ENCODE measurements at places on chromosomes 5 and 9.

DNA sequence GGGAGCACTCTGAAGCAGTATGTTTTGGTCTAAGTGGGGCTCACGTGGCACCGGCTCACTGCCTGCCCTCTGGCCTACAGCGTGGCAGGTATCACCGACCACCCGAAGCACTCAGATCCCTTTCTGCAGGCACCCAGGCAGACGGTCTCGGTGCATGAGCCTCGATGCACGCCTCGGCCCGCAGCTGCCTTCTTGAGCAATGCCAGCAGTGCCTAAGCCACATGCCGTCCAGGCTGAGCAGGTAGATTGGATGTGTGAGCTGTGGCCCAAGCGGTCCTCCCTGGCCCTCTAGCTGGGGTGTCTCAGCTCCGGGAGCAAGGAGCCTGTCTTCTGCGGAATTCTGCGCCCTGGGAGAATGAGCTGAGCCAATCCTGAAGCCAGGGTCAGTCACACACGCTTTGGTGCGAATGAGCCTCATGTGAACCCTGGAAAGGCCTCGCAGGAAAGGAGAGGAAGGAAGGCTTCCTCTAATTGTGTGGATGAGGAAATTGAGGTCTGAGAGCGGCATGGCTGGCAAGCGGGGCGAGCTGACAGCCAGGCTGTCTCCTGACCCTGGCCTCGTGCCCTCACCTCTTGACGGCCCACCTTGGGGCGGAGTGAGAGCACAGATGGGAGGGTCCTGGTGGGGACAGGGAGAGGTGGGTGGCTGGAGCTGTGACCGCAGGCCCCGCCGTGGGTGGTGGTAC lies 14.4 kb downstream of the RXRA start:
- DNase-seq: no peak

GRCh38 chr9:32968101-32969011 lies 33.1 kb downstream of the APTX start:
- peak; percentile 80 for DNase-seq

- no peak for DNase-seq
Measured at GRCh38 chr5:90279091-90279490, 130.5 kb downstream of the CETN3 start.

- DNase-seq: no peak
Measured at GRCh38 chr9:35322075-35322885, 160.5 kb downstream of the UNC13B start.

- no peak for DNase-seq
Measured at GRCh38 chr9:109423877-109424276, 74.2 kb downstream of the PTPN3 start.

DNA sequence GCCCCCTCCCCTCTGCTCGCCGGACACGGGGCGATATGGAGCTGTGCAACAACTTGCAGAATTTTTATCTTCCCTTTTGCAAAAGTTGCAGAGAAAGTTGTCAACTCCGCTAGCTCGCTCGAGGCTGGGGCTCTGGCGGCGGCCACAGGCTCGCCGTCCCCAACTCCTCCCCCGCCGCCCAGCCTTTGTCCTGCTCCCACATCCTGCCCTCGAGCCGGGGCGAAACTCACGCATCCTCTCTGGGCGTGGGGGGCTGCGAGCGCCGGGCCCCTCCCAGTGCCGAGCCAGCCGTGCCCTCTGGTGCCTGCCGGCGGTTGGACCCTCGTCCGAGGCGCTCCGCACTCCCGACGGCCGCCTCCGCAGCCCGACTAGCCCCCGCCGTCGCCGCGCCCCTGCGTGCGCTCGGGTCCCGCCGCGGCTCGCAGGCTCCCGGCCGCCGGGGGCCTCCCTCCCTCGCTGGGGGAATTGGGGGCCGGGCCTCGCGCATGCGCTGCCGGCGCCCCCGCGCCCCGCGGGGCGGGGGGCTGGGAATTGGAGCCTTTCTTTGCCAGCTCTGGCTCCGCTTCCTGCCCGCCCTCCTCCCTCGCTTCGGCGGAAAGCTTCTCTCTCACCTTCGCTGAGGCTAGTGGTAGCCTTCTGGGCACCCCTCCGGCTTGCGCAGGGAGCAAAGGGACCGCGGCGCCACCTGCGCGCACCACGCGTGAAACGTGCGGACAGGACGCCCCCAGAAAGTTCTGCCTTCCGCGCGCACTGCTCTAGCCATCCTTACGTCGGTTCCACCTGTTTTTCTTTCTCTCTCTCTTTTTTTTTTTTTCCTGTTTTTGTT lies at the start of gene CCNJL:
CCNJL (minus strand) TSS at position 431 of the 826 bp plus-strand sequence. CDS start 641 bp downstream, outside the sequence.
- no peak for DNase-seq

DNA sequence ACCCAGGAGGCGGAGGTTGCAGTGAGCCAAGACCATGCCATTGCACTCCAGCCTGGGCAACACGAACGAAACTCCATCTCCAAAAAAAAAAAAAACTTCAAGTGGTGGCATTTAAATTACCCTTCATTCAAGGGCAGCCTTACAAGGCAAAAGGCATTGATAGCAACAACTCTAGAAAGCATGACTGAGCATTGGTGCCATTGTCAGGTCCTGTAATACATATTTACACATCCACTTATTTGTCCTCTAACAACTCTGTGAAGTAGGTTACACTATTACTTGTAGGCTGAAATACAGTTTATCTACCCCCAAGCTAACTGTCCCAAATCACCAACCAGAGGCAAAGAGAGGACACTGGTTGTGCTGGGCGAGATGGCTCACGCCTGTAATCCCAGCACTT lies 52.7 kb upstream of the LARP1 start:
- DNase-seq: no peak

GRCh38 chr9:137665226-137665625 lies 46.4 kb downstream of the EHMT1 start:
- DNase-seq: no peak

GRCh38 chr9:99259231-99259918 lies 37.3 kb downstream of the SEC61B start:
- no peak for DNase-seq

- no peak for DNase-seq
Measured at GRCh38 chr9:131319486-131319885, 30.0 kb downstream of the PLPP7 start.

DNA sequence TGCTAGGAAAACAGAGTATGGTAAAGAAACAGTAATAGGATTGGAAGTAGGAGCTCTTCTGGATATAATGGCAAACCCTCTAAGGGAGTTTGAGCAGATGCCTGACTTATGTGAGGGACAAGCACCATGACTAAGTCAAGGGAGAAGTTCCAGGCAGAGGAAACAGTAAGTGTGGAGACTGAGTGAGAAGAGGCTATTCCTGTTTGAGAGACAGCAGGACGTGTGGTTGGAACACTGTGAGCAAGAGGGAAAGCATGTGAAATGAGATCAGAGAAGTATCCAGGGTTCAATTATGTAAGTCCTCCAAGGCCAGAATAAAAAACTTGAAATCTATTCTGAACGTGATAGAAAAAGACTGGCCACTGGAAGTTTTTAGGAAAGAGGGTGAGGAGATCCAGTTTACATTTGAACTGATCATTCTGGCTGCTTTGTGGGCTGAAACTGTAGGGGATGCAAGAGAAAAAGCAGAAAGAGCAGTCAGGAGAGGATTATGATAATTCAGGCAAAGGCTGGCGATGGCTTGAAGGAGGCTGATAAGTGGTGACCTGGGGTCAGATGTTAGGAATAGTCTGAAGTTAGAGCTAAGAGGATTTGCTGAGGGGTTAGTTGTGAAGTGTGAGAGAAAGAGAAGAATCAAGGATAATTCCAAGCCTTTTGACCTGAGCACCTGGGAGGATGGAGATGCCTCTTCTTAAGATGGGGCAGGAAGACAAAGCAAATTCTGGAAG lies 19.2 kb downstream of the DMAC1 start:
- DNase-seq: no peak

DNA sequence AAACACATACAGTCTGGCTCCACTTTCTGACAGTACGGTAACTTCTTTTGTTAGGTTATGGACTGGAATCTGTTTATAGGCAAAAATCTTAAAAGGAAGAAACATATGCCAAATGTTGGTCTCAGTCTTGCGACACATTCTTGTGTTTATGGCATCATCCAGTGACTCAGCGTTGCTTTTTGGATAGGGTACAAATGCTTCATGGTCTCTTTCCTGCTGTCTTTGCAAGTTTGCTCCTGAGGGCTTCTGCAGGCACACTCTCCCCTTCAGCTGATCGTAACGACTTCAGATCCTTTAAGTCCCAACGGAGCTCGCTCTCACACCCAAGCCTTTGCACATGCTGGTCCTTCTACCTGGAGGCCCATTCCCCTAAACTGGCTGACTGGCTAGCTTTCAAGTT lies 23.6 kb upstream of the TNFSF8 start:
- peak; percentile 35 for DNase-seq

DNA sequence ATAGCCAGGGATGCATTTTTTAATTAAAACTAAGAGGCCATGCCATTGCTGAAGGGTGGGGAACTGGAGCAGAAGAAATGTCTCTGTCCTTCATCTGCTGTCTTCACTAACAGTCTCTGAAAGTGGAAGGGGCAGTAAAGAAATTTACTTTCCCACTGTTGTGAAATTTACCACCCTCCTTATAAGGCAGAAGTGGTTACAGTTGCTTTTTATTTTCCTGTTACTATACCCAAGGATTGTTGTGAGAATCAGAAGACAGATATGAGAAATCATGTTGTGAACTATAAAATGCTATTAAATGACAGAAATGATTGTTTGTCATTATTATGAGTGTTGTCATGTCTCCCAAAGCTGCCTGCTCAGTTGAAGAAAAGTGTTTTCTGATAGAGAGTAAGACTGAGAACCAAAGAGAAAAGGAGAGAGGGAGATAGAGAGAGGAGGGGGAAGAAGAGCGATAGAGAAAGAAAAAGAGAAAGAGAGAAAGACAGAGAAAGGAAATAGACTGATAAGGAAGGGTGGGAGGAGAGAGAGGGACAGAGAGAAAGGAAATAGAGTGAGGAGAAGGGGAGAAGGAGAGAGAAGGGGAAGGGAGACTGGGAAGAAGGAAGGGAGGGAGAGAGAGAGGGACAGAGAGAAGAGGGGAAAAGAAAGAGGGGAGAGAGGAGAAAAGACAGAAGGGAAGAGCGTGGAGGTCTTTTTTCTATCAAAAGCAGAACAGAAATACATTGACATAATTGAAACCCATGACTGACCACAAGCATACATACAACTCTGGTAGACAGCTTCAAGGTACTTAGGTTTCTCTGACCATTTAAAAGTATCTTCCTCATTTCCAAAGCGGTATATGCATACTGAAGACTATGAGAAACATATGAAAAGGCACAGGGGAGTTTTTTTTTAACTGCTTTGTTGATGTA lies 22.5 kb downstream of the SEC61B start:
- peak; percentile 34 for DNase-seq

- DNase-seq: no peak
Measured at GRCh38 chr5:150948539-150948938, 43.8 kb upstream of the ZNF300 start.

DNA sequence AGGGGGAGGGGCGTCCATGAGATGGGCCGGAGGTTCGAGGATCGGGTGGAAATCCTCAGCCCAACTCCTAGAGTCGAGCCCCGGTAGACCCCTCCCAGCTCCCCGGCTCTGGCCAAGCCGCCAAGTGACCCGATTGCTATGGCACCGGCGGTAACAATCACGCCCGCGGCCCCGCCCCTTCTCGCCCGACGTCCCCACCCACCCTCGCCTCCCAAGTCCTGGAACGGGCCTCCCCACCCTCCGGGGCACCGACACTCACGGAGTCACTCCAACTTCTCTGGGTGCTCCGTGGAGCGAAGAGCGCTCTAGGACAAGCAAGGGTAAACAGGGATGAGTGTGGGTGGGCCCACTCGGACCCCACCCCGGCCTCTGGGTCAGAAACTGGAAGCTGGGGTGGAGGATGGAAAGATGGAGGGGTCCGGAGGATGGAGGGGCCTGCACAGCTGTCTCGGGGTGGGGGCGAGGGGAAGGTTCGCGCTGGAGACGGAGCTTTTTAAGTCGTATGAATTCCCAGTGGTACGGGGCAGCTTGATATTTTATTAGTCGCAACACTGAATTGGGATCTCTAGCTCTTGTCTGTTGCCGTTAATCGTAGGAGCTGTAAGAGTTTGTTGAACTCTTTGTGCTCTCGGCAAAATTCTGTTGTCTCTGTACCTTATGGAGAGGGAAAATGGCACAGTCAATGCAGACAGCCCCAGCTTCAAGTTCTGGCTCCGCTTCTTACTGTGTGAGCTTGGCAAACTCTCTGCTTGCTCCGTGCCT lies at the start of gene SPACA9:
SPACA9 (plus strand) TSS at position 204 of the 762 bp plus-strand sequence. CDS start 5,050 bp downstream, outside the sequence.
- DNase-seq: peak; percentile 8

GRCh38 chr5:115396081-115396480 lies 99.6 kb upstream of the CCDC112 start:
- no peak for DNase-seq

- DNase-seq: peak; percentile 76
Measured at GRCh38 chr5:108953940-108954339, 206.2 kb downstream of the FER start.

GRCh38 chr5:148759101-148759500 lies 67.3 kb upstream of the ADRB2 start:
- no peak for DNase-seq

DNA sequence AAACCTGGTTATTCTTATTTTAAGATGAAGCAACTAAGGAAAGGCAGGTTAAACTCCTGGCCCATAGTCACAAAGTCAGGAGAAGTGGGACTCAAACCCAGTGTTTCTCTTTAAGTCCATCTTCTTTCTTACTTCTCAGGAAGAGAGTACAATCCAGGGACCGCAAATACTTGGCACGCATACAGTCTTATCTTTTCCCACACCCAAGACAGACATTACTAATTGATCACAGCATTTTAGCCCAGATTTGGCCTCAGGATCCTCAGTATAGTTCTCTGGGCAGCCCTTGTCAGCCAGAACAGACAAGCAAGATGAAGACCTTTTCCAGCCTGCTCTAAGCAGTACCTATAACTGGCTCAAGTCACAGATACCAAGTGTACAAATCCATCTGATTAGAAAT lies 125.5 kb upstream of the RAI14 start:
- DNase-seq: peak; percentile 65

GRCh38 chr5:122871661-122872060 lies 26.2 kb downstream of the SNX24 start:
- DNase-seq: no peak

DNA sequence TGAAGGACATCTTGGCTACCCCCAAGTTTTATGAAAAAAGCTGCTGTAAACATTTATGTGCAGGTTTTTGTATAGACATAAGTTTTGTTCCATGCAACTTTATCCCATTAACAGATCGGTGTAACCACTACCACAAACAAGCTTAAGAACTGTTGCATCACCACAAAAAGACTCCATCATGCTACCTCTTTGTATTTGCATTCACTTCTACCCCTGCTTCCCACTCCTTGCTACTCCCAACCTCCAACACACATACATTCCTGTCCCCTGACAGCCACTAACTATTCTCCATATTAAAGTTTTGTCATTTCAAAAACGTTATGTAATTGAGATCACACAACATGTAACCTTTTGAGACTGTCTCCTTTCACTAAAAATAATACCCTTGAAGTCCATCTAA lies 57.8 kb upstream of the LHFPL2 start:
- DNase-seq: no peak

GRCh38 chr5:19928562-19929421 lies 59.2 kb downstream of the CDH18 start:
- peak; percentile 76 for DNase-seq

GRCh38 chr9:133160742-133161546 lies 2.8 kb downstream of the GBGT1 start:
- peak; percentile 82 for DNase-seq

DNA sequence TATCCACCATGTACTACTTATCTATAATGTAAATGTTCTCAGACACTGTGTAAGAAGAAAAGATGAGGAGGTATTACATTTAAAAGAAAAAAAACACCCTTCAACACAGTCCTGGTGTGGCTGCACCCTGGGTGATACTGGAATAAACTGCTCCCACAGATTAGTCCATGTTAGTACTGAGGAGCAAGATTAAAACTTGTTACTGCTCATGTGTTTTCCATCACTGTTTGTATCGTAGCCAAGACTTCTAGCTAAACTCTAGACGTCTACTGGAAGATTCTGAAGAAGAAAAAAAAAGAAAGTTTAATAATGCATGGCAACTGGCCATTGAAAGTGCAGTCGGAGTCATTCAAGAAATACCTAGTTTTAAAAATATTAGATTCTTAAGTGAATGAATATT lies at the start of gene ASPN:
ASPN (minus strand) TSS at position 178 of the 400 bp plus-strand sequence.
- DNase-seq: no peak

Data from OCI-M1 (cell line).